ENCODE measurements at places on chromosomes 16 and 17.

GRCh38 chr16:65421596-65421995 is 299.7 kb upstream of the CDH11 start:
- no peak for DNase-seq

- DNase-seq: no peak
These were observed 31.2 kb downstream of the HNF1B start for GRCh38 chr17:37713624-37714023.

- DNase-seq: peak; percentile 35
These were observed 13.9 kb upstream of the KRTAP17-1 start for GRCh38 chr17:41329279-41329948.

DNA sequence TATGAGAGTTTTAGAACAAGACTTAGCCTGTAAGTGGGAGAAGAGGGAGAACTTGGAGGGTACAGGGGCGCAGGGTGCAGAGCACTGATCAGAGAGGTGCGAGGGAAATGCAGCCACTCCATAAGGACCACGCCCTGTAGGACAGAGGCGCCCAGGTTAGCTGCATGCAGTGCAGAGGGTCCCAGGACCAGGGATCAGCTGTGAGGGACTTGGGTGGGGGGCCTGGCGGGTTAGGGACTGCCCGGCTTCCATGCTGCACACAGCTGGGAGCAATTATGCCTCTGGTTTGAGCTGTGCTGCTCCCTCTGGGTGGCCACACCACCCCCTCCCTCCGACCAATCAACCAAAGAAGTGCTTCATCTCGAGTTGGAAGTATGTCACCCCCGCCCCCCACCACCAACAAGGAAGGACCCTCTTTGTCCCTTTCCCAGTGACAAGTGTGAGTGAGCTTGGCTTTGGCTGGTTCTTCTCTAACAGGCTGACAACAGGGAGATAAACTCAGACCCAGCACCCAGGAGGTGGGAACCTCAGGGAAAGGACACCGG is 22.2 kb upstream of the CLEC18A start:
- no peak for DNase-seq

DNA sequence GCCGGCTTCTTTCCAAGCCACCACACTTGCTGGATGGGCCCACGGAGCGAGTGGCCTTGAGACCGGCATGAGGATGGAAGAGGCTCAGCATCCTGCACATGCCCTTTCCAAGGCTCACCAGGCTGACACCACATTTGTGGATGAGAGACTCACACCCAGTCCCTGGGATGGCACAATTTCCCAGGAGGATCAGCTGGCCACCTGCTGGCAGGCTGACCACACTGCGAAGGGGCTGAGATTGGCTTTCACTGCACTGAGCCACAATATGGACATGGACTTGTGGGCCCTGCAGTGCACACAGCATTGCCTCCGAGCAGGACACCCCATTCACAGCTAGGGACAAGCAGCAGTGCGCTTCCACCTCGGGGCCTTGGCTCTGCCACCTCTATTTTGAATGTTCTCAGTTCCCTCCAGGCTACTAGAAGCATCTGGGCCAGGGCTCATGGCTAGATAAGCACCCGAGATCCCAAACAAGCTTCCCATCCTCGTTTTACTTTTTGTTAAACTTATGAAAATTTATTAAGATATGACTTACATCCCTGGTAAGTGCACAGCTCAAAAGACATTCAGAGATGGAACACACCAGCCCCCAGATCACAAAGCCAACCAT is 25.3 kb upstream of the KSR1 start:
- no peak for DNase-seq

DNA sequence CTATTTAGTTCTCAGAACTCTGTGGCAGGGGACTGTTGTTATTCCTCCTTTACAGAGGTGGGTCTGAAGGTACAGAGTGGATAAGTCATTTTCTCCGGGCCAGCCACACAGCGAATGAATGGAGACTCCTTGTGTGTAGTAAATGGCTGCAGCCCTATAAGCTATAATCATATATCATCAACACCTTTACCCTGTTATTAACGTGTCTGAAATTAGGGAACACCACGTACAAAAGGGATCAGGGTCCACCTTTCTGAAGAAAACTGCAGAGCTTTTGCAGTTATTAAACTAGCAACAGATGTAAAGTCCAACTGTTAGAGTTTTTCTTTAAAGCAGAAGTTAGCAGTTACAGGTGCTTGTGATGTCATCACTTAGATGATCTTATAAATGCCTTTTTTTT is 696.7 kb downstream of the MAF start:
- no peak for DNase-seq

GRCh38 chr16:24612656-24613055 is 73.3 kb downstream of the RBBP6 start:
- no peak for DNase-seq

DNA sequence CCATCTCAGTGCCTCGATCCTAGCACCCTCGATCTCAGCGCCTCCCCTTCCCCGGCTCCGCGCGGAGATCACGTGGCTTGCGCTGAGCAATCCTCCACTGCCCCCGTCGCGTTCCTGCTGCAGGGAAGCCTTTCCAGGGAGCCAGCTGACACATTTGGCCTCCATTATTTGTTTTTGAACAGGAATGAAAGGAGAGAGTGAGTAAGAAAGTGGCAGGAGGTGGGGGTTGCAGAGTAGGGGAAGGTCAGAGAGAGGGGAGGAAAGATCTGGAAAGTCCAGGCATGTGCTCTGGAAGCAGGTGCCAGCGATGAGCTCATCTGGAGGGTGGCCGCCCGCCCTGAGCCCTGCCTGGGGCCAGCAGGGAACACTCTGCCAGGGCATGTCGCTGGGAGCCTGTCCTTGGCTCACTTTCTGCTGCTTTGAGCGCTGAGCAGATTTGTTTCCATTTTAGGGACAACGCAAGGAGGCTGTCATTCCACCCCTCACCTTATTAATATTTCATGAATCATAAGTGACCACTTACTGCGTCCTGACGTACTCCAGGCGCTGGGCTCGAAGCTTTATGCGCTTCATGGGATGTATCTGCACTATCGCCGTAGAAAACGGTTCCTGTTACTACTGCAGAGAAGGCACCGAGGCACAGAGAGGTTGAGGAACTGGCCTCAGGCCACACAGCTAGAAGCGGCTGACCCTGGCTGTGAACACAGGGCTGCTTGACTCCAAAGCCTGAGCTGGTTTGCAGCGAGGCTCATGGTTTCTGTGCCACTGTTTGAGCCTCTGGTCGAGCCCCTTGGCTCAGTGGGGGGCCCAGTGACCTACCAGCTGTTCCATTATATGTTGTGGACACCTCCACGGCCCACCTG is 283.1 kb downstream of the SEC14L1 start:
- peak; percentile 92 for DNase-seq

DNA sequence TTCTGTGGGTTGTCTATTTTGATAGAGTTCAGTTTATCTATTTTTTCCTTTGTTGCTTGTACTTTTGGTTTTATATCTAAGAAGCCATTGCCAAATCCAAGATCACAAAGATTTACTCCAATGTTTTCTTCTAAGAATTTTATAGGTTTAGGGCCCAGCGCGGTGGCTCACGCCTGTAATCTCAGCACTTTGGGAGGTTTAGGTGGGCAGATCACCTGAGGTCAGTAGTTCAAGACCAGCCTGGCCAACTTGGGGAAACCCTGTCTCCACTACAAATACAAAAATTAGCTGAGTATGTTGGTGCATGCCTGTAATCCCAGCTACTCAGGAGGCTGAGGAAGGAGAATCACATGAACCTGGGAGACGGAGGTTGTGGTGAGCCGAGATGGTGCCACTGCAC is 13.7 kb upstream of the ITGA3 start:
- DNase-seq: no peak

- DNase-seq: no peak
These were observed at the start of gene C16orf89 for GRCh38 chr16:5065813-5066212. TSS of gene C16orf89 (minus strand) at chr16:5065956. CDS start at chr16:5065908, 48 bp downstream.

GRCh38 chr17:60089096-60089806 is 10.5 kb upstream of the HEATR6 start:
- no peak for DNase-seq

- no peak for DNase-seq
These were observed 22.8 kb downstream of the COX11 start for GRCh38 chr17:54945671-54946070.

DNA sequence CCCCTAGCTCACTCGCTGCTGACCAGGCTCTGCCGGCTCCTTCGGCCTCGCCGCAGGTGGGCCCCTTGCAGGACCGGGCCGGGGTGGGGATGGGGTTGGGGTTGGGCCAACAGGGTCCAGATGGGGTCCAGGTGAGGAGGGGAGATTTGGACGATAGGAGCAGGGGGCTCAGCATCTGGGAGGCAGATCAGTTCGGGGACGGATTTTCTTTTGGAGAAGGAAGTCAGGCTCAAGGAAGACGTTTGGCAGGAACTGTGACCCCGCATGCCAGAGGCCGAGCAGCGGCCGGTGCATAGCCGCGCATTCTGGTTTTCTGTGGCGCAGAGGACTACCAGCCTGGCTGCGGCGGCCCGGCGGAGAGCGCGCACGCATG is 845 bp upstream of the ALDOA start:
- DNase-seq: no peak

- no peak for DNase-seq
These were observed 15.0 kb downstream of the KIAA0513 start for GRCh38 chr16:85042606-85043005.

- no peak for DNase-seq
These were observed 40.3 kb upstream of the MED13 start for GRCh38 chr17:62105357-62105756.

DNA sequence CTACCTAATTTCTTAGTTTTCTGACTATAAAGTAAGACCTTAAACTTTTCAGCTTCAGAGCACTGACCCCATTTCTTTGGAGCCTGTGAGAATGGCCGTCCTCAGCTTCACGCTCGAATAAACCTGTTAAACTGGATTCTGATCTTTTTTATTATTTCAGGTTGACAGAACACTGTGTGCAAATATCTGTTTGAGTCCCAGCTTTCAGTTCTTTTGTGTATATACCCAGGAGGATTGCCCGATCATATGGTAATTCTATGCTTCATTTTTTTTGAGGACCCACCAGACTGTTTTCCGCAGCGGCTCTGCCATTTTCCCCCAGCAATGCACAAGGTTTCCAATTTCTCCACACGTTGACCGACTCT is 19.8 kb upstream of the KCNH6 start:
- DNase-seq: no peak

- DNase-seq: no peak
These were observed 61.4 kb downstream of the TMEM100 start for GRCh38 chr17:55661256-55661758.

GRCh38 chr17:10177913-10178505 is 20.4 kb downstream of the GAS7 start:
- peak; percentile 38 for DNase-seq

DNA sequence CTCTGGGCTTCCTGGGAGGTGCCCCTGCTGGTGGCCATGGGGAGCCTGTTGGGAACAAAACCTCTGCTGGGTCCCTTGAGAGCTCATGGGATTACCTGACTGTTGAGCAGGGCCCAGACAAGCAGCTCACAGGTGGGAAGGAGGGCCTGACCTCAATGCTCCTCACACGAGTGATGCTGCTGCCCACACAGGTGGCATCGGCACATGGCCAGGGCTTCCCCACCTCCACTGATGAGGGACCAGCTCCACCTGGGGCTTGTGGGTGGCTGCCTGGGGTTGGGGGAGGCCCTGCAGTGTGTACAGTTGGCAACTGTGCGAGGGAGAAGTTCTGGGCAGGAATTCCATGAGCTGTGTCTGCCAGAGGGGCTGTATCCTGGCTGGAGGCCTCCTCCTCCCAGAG is 87.8 kb upstream of the NLRP1 start:
- DNase-seq: no peak

GRCh38 chr17:33124871-33125551 is 133.4 kb downstream of the SPACA3 start:
- DNase-seq: no peak

DNA sequence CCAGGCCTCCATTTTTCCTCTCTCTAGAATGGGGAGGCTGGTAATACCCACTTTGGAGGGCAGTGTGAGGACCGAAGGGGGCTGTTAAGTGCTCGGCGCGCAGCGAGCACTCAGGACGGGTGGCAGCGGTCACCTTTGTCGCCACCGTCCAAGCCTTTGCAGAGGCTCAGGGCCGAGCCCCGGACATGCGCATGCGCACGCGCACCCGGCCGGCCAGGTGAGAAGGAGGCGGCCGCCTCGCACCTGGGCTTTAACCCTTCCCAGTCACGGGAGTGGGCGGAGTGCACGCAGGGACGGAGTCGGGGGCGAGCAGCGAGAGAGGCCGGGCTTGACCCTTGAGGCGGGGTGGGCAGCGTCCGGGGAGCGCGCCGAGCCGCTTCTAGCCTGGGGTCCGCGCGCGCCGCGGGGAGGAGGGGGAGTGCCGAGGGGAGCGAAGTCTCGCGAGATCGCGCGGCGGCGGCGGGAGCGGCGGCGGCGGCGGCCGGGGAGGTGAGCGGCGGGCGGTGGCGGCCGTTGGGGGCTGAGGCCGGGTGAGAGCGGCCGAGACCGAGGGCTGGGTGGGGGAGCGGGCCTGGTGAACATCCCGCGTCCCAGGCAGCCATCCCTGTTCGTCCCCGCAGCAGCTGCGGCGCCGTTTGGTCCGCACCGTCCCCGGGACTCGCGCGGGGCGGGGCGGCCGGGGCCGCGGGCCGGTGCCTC is at the start of gene MRTFB:
Gene MRTFB, plus strand, starts transcription at position 443 of the 699 bp plus-strand sequence. CDS start 69,288 bp downstream, outside the sequence.
- peak; percentile 23 for DNase-seq

- DNase-seq: no peak
These were observed 89.2 kb downstream of the MAP2K6 start for GRCh38 chr17:69503711-69504110.

- no peak for DNase-seq
These were observed 4.6 kb downstream of the METTL9 start for GRCh38 chr16:21603928-21604327.

GRCh38 chr17:8558144-8558543 is 72.4 kb downstream of the MYH10 start:
- DNase-seq: no peak

GRCh38 chr17:50889528-50890118 is 23.5 kb upstream of the TOB1 start:
- DNase-seq: no peak

DNA sequence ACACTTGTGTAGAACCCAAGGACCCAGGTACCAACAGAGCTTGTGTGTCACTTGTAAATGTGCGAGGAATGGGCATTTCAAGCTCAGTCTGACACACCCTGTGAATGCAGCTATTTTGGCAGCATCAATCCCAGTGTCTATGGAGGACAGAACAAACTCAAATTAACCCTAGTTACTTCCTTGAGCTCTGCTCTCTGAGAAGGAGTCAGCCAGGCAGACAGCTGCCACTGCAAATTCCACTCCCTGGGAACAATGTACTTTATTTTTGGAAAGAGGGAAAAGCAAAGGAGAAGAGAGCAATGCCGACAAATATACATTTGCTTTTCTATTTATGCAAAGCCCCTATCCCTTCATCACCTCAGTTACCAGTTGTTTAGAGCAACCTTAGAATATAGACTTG is 48.4 kb upstream of the NOG start:
- DNase-seq: no peak

GRCh38 chr17:83193336-83194185 is 114.2 kb downstream of the METRNL start:
- no peak for DNase-seq

DNA sequence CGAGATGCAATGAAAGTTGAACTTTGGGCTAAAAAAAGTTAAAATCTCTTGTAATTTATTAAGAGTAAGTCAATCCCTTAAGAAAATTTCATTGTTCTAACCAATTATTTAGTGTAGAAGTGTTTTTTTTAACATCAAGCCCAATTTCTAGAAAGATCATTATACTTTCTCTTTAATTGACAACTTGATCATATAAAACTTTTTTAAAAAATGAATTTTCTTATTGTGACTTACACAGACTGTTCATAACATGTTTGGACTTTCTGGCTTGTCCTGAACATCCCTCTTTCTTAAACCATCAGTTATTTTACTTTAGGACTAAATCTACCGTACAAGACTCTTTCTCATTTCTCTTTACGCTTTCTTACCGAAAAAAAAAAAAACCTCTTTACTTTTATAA is 24.8 kb upstream of the MYO1D start:
- DNase-seq: no peak

GRCh38 chr16:71559855-71560254 is 17.0 kb downstream of the TAT start:
- no peak for DNase-seq

- DNase-seq: no peak
These were observed 103.3 kb downstream of the ABCC6 start for GRCh38 chr16:16120044-16120381.

Measured in stromal cell of bone marrow (primary cell).